ENCODE measurements at places on chromosomes 12 and 14.

DNA sequence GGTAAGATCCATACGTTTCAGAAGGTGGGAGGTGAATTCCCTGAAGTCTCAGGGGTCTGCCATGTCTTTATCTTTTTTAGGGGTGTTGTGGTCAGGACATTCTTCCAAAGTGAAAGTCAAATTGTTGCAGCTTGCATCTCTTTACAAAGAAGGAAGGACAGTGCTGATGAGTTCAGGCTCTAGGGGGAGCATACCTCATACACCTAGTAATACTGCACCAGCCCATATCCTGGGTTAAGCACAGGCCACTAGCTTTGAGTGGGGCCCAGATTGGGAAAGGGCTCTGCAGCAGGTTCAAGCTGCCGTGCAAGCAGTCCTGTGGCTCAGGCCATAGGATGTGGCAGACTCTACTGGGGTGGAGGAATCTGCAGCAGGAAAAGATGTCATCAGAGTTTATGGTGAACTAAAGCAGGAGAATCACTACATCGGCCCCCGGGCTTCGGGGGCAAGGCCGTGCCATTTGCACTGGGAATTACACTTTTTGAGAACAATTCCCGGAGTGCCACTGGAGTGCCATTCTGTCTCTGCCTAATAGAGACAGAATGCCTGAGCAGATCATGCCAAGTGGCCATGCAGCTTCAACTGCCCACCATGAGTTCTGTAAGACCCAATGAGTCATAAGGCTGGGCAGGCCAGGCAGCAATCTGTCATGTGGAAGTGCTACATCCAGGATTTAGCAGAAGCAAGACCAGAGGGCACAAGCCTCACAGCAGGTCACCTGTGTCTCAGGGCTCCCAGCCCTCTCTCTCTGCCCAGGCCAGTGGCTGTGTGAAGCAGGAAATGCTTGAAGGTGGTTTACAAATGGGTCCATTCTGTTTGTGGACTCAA is 32.3 kb downstream of the DIO3 start:
- no peak for DNase-seq

DNA sequence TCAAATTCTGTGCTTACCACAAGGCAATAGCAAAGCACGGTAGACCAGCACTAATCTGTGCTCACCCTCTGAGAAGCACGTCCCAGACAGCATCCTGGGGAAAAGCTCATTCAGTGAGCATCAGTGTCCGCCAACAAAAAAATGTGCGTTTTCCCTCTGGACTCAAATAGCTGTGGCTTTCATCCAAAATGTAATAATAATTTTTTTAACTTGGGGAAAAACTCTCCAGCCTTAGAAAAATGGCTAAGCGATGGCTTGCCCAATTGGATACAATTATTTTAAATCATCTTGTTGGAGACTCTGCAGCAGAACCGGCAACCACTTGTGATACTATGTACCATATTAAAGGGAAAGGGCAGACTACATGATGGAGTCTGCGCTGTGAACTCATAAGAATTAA is 1.1 kb upstream of the KRT77 start:
- no peak for DNase-seq

- DNase-seq: no peak
Observed at GRCh38 chr12:56082967-56083366, 3.0 kb downstream of the ERBB3 start.

DNA sequence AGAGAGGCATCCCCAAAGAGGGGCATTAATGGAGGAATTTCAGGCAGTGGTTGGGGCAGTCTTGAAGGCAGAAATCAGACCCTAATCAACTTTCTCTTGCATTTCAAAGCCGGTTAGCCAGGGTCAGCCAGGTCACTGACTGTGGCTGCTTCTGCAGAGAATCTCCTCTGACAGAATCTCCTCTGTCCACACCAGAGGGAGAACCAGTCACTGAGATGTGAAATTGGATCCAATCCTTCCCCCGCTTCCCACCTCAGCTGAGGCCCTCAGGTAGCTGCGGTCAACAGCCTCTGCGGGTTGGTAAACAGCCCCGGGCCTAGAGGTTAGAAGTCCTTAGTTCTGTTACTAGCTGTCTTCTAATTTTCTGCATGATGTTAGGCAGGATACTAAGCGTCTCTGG is 39.8 kb upstream of the NUAK1 start:
- DNase-seq: no peak

DNA sequence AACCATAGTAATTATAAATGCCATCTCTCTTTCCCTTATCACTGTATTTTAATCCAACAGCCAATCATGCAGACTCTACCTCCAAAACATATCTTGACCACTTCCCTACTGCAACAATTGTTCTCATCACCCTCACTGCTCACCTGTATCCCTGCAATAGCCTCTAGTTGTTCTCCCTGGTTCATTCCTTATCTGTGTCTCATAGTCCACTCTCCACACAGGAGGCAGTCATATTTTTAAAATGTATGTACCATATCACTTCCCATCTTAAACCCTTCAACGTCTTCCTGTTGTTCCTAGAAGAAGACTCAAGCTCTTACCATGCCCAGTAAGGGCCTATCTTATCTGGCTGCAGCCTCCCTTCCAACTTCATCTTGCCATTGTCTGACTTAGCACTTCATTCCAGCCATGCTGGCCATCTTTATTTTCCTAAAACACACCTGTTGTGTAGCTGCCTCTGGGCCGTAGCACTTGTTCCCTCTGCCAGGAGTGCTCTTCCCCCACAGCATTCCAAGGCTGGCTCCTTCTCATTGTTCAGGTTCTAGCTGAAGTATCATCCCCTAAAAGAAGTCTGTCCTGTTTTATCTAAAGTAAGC is 27.8 kb upstream of the BHLHE41 start:
- DNase-seq: no peak

GRCh38 chr12:45260104-45260815 is 44.4 kb downstream of the ANO6 start:
- peak; percentile 41 for DNase-seq

All from AML-193 (cell line).